ENCODE measurements at places on chromosomes 12 and 14. TPM values are rescaled to one million over a fixed set of nuclear protein-coding genes. Genes with fewer than 3 reads are reported as not detected.

GRCh38 chr12:111359231-111359913 lies 9.5 kb downstream of the PHETA1 start:
- H3K4me3 ChIP-seq: no peak overlapping the region
- H3K4me1 ChIP-seq: no peaks in the 10 kb centered on the region

DNA sequence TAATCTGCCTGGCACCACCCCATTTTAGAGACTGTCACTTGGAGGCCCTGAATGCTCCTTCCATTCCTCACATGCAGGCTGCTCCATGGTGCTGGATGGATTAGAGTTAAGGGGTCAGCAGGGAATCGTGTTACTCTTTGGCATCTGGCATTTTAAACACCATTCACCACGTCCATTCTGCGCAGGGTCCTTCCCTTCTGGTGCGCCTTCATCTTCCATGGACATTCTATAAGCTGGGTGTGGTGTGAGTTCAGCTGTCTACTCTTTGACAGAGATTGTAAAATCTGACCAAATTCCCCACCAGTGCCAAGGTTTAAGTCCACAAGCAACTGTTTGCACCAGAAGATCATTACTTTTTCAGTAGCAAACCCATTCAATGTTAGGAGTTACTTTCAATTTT lies 47.8 kb downstream of the GIT2 start:
- H3K4me3 ChIP-seq: no peak overlapping the region
- H3K27me3 ChIP-seq: no peaks in the 10 kb centered on the region
- no peak for DNase-seq
- H3K4me1 ChIP-seq: peaks cover 17% of the 10 kb centered on the region

- H3K4me1 ChIP-seq: no peaks in the 10 kb centered on the region
- no peaks in the 10 kb centered on the region for H3K36me3 ChIP-seq
- no peak overlapping the region for H3K4me3 ChIP-seq
Observed at GRCh38 chr12:5901416-5901815, 43.6 kb downstream of the ANO2 start.

The SMCO3 gene
- not detected for total RNA-seq

- no peak overlapping the region for H3K4me3 ChIP-seq
- no peaks in the 10 kb centered on the region for H3K4me1 ChIP-seq
- H3K36me3 ChIP-seq: no peaks in the 10 kb centered on the region
- no peaks in the 10 kb centered on the region for H3K27me3 ChIP-seq
- no peak overlapping the region for H3K27ac ChIP-seq
Observed at GRCh38 chr14:90545382-90545781, 148.6 kb downstream of the CALM1 start.

- no peak overlapping the region for H3K27ac ChIP-seq
- H3K4me1 ChIP-seq: peaks cover 42% of the 10 kb centered on the region
- DNase-seq: no peak
- no peaks in the 10 kb centered on the region for H3K27me3 ChIP-seq
Observed at GRCh38 chr14:68295316-68295816, 475.8 kb downstream of the RAD51B start.

- DNase-seq: no peak
- peaks cover 3% of the 10 kb centered on the region for H3K36me3 ChIP-seq
- peaks cover 26% of the 10 kb centered on the region for H3K4me1 ChIP-seq
Observed at GRCh38 chr12:9699898-9700605, 30.5 kb downstream of the CLEC2D start.

The WNT1 gene
- total RNA-seq: 0.54 TPM

- peaks cover 7% of the 10 kb centered on the region for H3K4me1 ChIP-seq
- no peak for DNase-seq
- no peak overlapping the region for H3K4me3 ChIP-seq
- no peak overlapping the region for H3K27ac ChIP-seq
- H3K27me3 ChIP-seq: no peaks in the 10 kb centered on the region
Observed at GRCh38 chr12:96486751-96487613, 2.4 kb upstream of the CFAP54 start.

DNA sequence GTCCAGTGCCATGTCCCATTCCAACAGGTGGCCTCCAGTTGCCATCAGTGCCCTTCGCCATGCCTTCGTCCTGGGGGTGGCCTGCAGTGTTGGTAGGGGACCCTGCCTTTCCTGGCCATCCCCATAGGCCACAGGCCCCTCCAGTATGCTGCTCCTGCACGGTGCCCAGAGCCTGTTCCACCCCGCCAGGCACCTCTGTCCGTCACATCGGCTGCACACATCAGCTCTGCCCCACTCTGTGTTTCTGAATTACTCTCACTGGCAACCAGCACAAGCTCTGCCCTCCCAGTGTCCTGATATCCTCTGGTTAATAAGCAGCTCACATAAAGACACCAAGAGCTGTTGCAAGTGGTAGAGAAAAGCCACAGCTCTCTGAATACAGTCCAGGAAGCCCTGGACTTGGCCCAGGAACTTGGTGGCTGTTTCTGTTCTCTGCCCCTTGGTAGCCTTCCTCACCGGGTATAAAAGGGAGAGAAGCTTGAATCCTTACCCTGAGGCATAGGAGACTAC lies 31.3 kb upstream of the ATP2A2 start:
- H3K27me3 ChIP-seq: no peaks in the 10 kb centered on the region
- no peak overlapping the region for H3K4me3 ChIP-seq
- DNase-seq: no peak
- no peaks in the 10 kb centered on the region for H3K36me3 ChIP-seq
- no peak overlapping the region for H3K27ac ChIP-seq

DNA sequence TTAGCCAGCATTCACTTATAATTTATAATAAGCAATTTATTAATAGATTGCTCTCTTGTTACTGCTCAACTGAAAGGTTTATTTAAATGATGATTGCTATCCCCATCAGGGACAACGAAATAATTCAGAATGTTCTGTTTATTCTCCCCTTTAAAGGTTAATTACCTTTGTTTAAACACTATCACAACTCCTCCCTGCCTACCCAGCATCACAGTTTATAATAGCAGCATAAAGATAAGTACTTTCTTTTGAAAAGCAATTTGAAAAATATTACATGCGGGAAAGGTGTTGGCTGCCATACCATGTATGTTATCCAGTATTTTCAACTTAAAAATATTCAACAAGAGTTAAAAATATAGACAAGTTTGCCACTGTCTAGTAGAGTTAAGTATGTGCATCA lies 30.6 kb downstream of the SCAF11 start:
- H3K36me3 ChIP-seq: no peaks in the 10 kb centered on the region
- no peak overlapping the region for H3K27ac ChIP-seq
- no peaks in the 10 kb centered on the region for H3K4me1 ChIP-seq
- no peak overlapping the region for H3K4me3 ChIP-seq
- no peaks in the 10 kb centered on the region for H3K27me3 ChIP-seq

DNA sequence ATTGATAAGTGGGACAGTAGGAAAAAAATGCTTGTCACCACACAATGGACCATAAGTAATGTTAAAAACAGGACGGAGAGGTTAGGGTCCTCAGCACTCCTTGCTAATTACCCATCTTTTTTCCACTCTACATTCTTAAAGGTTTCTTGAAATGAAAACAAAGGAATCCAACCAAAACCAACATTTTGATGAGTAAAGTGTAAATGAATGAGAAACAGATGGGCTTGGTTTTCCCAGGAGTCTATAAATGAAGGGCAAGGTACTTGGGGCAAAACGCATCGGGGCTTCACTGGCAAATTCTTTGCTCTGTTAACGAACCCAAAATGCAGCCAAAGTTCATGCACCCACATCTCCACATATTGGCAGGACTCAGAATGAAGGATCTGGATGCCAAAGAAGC lies 129.2 kb upstream of the BMP4 start:
- H3K4me1 ChIP-seq: no peaks in the 10 kb centered on the region
- H3K27ac ChIP-seq: no peak overlapping the region
- no peak overlapping the region for H3K4me3 ChIP-seq
- no peaks in the 10 kb centered on the region for H3K36me3 ChIP-seq
- no peaks in the 10 kb centered on the region for H3K27me3 ChIP-seq
- DNase-seq: no peak

The ASIC1 gene
- total RNA-seq: 0.34 TPM

- H3K27ac ChIP-seq: peak overlapping the region; percentile 96
- peak overlapping the region; percentile 66 for H3K4me3 ChIP-seq
- H3K4me1 ChIP-seq: peaks cover 24% of the 10 kb centered on the region
- peaks cover 5% of the 10 kb centered on the region for H3K36me3 ChIP-seq
- no peak for DNase-seq
- no peaks in the 10 kb centered on the region for H3K27me3 ChIP-seq
Observed at GRCh38 chr14:34872822-34873588, 2.2 kb downstream of the BAZ1A start.

DNA sequence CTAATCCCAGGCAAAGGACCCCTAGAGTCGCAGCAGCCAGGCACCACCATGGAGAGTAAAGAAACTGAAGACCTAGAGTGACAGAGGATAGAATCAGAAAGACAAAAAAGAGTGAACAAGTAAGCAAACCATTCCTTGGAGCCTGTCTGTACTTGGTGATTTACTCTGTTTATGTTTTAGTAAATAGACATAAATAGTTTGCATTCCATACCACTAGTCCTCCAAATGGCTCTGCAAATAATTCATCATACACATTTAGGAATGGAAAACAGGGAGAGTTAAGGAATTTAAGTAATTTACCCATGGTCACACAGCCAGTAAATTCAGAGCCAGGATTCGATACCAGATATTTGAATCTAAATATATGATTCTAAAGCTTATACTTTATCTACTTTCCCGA lies 2.8 kb downstream of the OLR1 start:
- H3K36me3 ChIP-seq: no peaks in the 10 kb centered on the region
- DNase-seq: no peak
- no peak overlapping the region for H3K27ac ChIP-seq

GRCh38 chr12:105892362-105892910 lies 246.3 kb downstream of the NUAK1 start:
- no peak for DNase-seq
- no peaks in the 10 kb centered on the region for H3K36me3 ChIP-seq
- no peaks in the 10 kb centered on the region for H3K4me1 ChIP-seq
- no peak overlapping the region for H3K27ac ChIP-seq

- no peak overlapping the region for H3K4me3 ChIP-seq
- H3K4me1 ChIP-seq: no peaks in the 10 kb centered on the region
Observed at GRCh38 chr12:11718768-11719253, 69.3 kb downstream of the ETV6 start.

- peaks cover 4% of the 10 kb centered on the region for H3K4me1 ChIP-seq
- no peak overlapping the region for H3K27ac ChIP-seq
- DNase-seq: no peak
- no peaks in the 10 kb centered on the region for H3K27me3 ChIP-seq
- H3K4me3 ChIP-seq: no peak overlapping the region
Observed at GRCh38 chr12:49533331-49533730, 5.5 kb upstream of the KCNH3 start.

GRCh38 chr14:106436310-106436905 lies 910.0 kb downstream of the TMEM121 start:
- no peaks in the 10 kb centered on the region for H3K4me1 ChIP-seq
- DNase-seq: peak; percentile 41
- H3K4me3 ChIP-seq: no peak overlapping the region
- H3K27me3 ChIP-seq: no peaks in the 10 kb centered on the region

DNA sequence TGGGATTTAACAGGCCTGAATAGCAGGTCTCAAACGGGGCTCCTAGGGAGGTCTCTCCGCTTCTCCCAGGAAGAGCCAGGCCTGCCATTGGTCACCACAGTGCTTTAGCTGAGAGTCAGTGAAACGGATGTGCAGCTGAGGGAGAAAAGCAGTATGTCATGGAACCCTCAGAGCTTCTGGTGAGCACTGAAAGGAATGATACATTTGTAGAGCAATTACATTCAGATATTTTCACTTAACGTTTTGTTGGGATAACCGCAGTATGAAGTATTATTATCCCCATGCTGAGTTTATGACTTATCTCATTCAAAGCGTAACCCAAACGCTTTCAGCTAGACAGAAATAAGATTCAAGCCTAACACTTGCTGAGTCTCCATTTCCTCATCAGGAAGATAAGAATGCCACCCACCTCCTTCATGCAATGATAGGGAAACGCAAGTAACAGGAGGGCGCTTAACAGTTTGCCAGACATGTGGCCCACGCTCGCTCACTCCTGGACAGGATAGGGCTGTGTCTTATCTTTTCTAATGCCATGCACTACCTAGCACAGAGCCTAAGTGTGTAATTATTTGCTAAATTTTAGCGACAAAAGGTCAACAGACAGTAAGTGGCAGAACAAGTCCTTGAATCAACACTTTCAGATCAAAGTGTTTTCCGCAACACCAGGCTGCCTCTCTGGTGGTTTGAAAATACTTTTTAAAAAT lies 28.2 kb downstream of the DAD1 start:
- DNase-seq: no peak
- H3K27me3 ChIP-seq: no peaks in the 10 kb centered on the region
- H3K27ac ChIP-seq: peak overlapping the region; percentile 85
- H3K36me3 ChIP-seq: peaks cover 5% of the 10 kb centered on the region
- H3K4me3 ChIP-seq: peak overlapping the region; percentile 1
